ENCODE measurements at places on chromosomes 5 and 9. TPM values are rescaled to one million over a fixed set of nuclear protein-coding genes. Genes with fewer than 3 reads are reported as not detected.

JMY gene
- 6.4 TPM for total RNA-seq

ANKDD1B gene
- 0.12 TPM for total RNA-seq

SPINK4 gene
- not detected for total RNA-seq

ARL14EPL gene
- total RNA-seq: not detected

SCGB3A2 gene
- not detected for total RNA-seq

LAMC3 gene
- 3.8 TPM for total RNA-seq

INSYN2B gene
- 5.6 TPM for total RNA-seq

PCDHGB4 gene
- 0.06 TPM for total RNA-seq

AHRR gene
- total RNA-seq: 15.3 TPM

CCL27 gene
- not detected for total RNA-seq

ACOT12 gene
- total RNA-seq: not detected

WDR38 gene
- total RNA-seq: not detected

NSD1 gene
- total RNA-seq: 45.7 TPM

TRPM3 gene
- total RNA-seq: under 0.01 TPM

C9orf152 gene
- total RNA-seq: not detected

URM1 gene
- 58.5 TPM for total RNA-seq

SLC25A2 gene
- total RNA-seq: 1.8 TPM

KIF4B gene
- 0.17 TPM for total RNA-seq

HACD4 gene
- not detected for total RNA-seq

SQSTM1 gene
- 335 TPM for total RNA-seq

C8G gene
- total RNA-seq: 1.2 TPM

IL13 gene
- total RNA-seq: not detected

Measured in Daoy (cell line).